ENCODE measurements at places on chromosomes 7 and 10.

DNA sequence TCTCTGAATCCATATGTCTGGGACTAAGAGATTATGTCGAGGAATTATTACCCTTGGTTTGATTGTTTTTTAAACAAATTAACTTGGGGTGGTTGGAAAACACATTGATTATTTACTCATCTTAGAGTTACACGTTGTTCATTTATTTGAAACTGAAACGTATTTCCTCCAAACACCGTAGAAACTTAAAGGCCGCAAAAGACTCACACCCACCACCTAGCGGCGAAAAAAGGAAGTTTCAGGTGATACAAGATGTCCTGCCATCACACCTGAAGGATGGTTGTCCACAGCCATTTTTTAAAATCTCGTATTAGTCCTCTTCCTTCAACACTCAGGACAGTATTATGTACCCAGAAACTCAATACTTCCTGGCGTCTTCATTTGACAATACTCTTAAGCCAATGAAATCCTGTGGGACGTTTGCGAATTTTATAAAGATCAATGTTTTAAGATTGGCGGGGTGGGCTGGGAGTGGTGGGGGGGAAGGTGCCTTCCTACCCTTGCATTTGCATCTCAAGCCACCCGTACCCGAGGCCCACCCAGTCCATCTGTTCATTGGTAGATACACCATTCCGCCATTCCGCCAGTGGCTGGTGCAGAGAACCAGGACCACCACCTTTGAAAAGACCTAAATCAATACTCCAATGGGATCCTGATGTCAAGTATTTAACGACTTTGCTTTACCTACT, 1.4 kb upstream of the LCOR start:
- peak; percentile 70 for DNase-seq

GRCh38 chr10:52540479-52540984, 226.5 kb downstream of the DKK1 start:
- DNase-seq = no peak

- DNase-seq = no peak
Observed at GRCh38 chr7:101625031-101625791, 3.9 kb downstream of the MYL10 start.

DNA sequence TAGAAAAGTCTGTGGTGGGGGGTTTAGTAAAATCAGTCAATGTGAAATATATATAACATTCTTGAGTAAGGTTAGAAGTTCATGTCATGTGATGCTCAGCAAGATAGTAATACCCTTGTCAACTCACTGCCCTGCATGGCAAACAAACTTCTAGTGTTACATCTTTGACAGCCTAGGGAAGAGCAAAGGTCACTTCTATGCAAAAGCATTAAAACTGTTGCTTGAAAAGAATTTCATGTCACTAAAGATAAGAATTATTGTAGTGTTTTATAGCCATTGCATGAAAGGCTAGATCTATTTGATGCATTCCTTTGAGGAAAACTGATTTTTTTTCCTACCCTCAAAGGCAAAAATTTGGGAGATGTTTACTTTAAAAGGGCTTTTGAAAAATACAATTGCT, 176.0 kb downstream of the SKAP2 start:
- DNase-seq = no peak

DNA sequence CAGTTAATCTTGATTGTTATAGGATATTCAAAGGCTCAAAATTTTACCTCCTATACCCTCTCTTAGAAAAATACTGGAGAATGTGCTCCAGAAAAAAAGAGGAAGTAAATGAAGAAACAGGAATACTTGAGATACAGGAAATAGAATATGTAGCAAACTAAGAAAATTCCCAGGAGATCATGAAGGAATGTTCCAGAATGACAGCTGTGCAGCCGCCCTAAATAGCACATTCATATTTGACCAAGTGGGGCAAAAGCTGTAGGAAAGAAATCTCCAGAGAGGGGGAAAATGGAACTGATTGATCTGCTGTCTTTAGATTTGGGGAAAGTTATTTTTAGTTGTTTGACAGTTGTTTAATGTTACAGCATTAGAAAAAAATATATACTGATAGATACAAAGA, 46.2 kb upstream of the ZEB1 start:
- no peak for DNase-seq

DNA sequence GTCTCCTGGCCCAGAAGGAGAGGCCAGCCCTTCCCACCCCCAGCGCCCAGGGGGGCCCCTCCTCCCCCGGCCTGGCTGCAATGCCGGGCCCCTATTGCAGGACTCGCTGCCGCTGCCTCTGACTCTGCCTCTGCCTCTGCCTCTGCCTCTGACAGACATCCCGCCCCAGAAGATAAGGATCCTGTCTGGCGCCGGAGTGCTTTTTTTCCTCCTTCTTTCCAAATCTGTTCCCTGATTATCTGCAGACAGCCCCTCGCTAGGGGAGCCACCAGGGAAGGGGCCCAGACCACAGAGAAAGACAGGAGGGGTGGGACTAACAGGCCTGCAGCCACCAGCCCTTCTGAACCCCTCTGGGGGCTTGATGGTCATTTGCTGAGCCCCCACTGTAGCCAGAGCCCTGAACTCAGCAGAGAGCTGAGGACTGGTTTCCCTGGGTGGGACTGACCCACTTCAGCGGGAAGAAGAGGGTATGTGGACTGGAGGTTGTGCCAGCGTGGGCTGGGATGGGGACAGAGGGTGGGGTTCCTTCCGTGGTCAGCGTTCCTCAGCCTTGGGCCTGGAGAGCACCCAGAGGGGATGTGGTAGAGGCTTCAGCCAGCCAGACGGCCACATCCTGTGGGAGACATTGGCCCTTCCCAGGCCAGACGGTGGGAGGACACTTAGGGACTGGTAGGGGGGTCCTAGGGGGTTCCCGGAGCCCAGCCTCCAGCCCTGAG, 22.8 kb downstream of the UNC5B start:
- no peak for DNase-seq

- DNase-seq = no peak
Observed at GRCh38 chr10:58444876-58445275, 59.7 kb downstream of the TFAM start.

GRCh38 chr10:30784524-30784896, 155.0 kb upstream of the LYZL2 start:
- DNase-seq = no peak

DNA sequence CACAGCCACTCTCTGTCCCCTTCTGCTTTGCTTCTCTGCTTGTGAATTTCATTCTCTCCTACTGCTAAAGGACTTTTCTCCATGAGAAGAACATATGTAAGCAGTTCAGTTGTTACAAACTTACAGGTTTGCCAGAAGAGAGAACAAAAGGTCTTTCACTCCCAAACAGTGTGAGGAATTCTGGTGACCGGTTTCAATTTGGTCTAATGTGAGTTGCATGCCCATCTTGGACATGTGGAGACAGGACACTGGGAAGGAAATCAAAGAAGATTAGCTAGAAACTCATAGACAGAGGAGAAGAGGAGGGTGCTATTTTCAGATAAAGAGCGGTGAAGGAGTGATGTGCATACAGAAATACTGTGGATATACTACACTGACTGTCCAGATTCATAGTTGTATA, 209.5 kb upstream of the INHBA start:
- no peak for DNase-seq

DNA sequence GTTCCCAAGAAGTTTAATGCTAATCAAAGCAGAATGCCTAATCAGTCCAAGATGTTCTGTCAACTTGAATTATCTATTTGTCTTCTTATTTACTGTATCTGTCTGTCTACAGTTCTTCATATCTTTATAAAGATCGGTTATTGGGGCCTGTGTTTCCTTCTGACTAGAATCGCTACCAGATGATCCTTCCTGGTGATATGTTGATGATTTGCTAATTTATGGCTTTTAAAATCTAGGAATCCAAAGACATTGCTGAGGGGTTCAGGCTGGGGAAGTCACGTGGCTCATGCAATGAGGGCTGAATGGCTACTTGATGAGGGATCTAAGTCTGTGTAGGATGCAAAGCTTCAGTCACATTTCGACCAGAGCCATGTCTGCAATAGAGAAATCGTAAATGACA, 536.3 kb downstream of the KCNMA1 start:
- no peak for DNase-seq

- DNase-seq = no peak
Observed at GRCh38 chr7:24742506-24743162, 14.6 kb downstream of the GSDME start.

DNA sequence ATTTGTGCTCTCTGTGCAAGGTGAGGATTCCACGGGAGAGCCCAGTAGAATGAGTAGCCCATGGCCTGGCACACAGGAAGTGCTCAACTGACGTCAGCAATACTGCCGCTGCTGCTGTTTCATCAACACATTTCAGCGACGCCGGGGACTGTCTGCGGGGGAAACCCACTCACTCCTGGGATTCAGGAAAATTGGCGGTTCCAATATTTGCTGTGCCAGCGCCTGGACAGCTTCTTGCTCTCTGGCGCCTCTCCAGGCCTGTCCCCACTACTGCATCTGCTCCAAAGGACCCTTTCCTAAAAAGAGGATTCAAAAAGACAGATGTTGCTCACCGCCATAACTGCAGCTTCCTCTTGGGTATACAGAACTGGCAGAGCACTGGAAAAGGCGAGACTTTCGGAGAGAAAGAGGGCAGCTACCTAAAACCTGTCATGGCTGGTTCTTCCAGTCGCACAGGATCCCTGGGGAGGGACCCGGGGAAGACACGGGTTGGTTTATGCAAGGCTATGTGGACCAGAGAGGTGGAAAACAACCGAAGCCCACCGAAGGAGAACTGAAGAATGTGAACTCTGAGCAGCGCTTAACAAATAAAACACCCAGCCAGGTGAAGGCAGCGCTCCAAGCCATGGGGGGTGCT, 39.7 kb upstream of the ENO4 start:
- no peak for DNase-seq

- peak; percentile 10 for DNase-seq
Observed at GRCh38 chr7:108146070-108146842, 16.1 kb upstream of the LAMB4 start.

GRCh38 chr10:123241391-123242141, 87.4 kb downstream of the BUB3 start:
- DNase-seq = peak; percentile 71

GRCh38 chr7:138898255-138898654, 82.9 kb downstream of the KIAA1549 start:
- no peak for DNase-seq

DNA sequence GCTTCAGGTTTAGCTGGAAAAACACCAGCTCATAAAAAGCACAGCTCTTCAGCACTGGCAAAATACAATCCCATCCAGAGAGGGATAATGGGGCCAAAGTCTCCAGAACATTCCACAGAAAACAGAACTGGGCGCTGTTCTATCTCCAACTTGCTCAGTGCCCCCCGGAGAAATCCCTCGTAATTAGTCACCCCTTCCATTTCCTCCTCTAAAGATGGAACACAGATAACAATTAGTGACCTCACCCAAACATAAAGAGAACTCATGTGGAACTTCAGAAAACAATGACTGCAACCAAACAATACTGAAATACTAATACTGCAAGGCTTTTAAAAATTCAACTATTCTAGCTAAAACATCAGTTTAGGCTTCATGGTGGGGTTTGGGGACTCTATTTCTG, 46.3 kb downstream of the KIAA1549 start:
- DNase-seq = no peak

- no peak for DNase-seq
Observed at GRCh38 chr7:148615085-148615730, 24.6 kb downstream of the C7orf33 start.

DNA sequence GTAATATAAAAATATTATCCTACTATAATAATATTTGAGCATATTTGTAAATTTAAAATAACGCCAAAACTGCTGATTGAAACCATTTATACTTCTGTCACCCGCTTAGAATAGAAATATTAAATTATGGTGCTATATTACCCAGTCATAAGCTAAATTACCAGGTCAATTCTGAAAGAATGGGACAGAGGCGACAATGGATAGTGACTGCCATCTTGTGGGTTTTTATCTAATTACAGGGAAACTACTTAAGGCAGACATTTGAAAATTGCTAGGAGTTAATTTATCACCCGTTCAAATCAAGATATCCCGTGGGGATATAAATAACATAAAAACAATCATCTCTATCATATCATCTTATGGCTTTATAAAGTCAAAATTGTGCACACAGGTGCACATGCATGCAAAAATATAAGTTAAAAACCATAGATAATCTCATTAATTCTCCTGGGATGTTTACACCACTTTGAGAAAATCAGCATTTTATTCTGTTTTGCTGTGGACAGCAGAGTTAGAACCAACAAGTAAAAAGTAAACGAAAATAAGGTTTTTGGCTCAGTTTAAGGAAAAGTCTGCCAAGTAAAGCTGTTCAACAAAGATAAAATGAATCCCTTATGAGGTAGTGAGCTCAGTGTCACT, 41.3 kb upstream of the HPSE2 start:
- no peak for DNase-seq

GRCh38 chr7:44706788-44707557, 41.7 kb upstream of the ZMIZ2 start:
- no peak for DNase-seq

DNA sequence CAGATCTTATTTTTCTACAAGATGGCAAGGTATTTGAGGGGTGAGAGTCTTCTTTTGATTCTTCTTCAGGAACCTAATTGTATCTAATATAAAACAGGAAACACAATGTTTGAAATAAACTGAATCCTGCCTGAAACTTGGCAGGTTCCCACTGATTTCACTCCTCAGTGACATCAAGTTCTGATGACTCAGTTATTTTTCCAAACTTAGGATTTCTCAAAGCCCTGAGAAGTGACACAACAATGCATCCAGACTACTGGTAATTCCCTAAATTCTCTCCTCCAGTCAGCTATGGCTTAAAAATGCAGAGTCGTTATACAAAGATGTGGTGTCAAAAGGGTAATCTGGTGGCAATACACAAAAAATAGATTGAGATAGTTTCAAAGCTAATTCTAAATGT, 80.9 kb downstream of the ABLIM1 start:
- no peak for DNase-seq

DNA sequence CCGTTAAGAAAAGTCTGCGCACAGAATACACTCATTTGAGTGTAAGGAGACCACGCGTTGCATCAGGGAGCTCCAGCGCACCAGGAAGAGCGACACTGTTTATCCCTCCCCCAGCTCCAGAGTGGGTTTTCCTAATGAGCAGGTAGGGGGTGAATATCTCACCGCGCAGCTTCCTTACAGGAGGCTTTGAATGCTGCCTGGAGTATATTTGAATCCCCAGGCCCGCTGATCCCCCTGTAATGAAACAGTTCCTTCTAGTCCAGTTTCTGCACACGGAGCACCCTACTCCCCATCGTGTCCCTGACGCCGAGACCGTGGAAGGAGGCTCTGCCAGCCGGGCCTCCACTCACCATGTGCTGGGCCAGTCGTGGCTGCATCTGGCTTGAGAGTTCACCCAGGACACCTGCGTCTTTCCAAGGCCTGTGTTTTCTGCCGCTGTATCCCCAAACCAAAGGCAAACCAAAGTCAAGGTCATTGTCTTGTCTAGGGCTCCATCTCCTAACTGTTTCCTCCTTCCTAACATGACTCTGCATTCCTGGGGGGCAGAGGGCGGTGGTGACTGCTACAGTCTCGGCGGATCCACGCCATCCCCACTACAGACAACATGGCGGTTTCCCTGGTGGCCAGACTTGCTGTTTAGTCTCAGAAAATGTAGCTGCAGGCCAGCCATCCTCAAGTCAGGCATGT, 167.8 kb downstream of the USP6NL start:
- DNase-seq = no peak

DNA sequence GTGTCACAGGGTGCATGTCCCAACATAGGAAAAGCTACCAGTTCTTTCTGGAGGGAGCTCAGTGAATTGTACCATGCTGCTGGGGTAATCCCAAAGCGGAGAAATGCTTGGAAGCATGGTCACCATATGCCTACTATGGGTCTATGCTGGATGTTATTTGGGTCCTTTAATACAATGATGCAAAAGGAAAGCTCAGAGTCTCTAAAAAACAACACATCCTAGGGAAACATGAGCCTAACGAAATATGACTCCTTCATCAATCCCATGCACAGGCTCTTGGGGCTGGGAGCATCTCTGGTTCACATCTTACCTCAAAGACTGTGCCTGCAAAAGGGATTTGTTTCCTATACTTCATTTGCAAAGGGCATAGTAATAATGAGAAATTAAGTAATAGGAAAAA, 65.2 kb downstream of the CUBN start:
- DNase-seq = no peak
